Muscle of arm (tissue), 14 donors: ENCODE measurements at places on chromosomes 1 and 21. TPM values are rescaled to one million over a fixed set of nuclear protein-coding genes. Genes with fewer than 3 reads are reported as not detected.
A peak's percentile ranks its signal among the peaks of the same experiment; 100 is the strongest.

The MYOC gene
- 4.8 TPM for polyA plus RNA-seq

The KLF18 gene
- not detected for polyA plus RNA-seq

GRCh38 chr1:228100822-228101613 is 2.1 kb downstream of the C1orf35 start:
- DNase-seq: no peak

DNA sequence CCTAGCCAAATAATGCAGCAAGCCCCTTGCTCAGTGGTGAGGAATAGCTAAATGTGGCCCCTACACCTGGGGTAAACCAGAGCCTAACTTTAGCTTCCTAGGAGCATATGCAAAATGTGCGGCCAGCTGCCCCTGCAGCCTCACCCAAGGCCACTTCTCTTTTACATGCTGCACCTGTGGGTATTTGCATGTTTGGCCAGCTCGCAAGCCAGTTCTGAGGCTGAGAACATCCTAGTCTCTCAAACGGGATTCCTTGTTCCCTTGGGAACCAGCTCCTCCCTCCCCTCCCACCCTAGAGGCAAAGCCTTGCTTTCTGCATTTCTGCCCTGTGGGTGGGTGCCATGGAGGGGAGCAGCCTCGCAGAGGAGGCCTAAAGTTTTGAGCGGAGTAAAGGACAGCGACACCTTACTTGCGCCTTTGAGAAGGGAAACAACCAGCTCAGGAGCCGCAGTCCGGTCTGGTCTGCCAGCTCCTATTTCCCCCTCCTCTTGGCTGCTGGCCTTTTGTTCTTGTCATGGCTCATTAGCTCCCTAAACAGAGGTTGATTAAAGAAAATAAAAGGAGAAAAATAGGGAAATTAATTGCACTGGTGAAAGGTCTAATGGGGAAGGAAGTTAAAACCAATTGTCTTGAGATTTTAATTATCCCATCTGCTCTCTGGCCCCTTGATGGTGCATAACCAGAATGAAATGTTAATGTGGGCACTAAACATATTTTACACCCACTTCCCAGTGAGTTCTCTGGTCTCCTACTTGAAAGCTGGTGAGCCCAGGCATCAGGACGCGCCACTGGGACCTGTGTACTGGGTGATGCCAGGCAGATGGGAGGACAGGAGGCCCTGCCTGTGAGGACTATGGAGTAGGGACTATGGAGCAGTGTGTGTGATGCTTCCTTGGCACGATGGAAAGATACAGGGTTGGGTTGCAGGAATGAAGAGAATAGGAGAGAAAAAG is 68.7 kb downstream of the TEX35 start:
- DNase-seq: no peak

- no peak for DNase-seq
These were observed 5.9 kb downstream of the SMG7 start for GRCh38 chr1:183477986-183478781.

DNA sequence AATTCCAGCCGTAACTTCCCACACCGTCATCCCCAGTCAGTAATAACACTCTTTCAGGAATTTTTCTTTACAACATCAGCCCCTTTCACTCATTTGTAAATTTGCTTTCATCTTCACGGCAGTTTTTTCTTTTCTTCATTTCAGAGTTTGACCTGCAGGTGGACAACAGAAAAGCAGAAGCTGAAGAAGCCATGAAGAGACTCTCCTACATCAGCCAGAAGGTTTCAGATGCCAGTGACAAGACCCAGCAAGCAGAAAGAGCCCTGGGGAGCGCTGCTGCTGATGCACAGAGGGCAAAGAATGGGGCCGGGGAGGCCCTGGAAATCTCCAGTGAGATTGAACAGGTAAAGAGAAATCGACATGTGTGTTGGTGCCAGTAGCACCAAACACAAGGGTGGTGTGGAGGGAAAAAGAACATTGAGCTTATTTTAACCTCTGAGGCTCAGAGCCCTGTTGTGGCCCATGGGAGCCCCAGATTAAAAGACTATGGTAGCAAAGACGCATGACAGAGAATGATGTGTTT is 53.2 kb downstream of the LAMC2 start:
- no peak for DNase-seq

DNA sequence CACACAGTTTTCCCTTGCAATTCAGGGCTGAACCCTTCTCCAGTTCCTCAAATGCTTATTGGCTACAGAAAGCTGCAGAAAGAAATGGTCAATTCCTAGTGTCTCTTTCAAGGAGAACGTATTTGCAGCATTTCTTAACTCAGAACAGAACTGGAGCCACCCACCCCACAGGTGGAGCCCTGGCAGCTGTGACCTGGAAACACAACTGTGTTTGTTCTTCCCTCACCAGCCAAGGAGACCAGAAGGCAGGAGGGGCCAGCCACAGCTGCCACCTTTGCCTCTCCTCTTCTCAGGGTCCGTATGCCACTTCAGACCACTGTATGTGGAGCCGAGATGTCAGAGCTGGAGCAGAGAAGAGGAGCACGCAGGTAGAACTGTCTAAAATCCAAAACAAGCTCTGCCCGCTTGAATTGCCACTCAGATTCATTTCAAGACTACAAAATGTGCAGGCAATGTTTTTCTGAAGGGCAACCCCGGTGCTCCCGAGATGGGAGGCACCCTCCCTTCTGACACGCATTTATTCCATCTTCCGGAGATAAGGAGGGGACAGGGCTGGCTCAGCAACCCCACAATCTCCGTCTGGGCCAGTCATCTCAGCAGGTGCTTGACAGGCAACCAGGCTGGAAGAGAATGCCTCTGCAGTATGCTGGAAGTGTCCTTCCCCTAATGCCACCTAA is 16.7 kb downstream of the CD247 start:
- no peak for DNase-seq

- DNase-seq: peak; percentile 88
These were observed 1.8 kb downstream of the COL9A2 start for GRCh38 chr1:40315239-40315794.

GRCh38 chr1:115222616-115223402 is 115.2 kb downstream of the NGF start:
- no peak for DNase-seq

DNA sequence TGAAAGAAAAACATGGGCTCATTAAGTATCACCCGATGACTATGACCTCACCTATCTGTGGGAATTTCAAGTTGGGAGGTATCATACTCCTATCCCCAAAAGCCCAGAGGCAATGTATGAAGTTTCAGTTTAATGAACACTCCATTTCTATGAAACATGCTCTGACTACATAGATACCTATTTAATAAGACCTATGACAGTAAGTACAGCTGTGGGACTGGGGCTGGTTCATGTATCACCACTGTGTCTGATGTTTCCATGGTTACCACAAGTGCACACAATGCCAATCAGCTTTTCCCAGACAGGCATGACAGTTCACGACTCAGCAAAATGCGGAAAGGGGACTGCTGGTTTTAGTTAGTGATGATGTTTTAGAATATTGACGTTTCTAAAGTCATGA is 167.7 kb downstream of the SIPA1L2 start:
- DNase-seq: no peak
